ENCODE measurements at places on chromosomes 3 and 15. TPM values are rescaled to one million over a fixed set of nuclear protein-coding genes. Genes with fewer than 3 reads are reported as not detected.

CFAP100 gene
- total RNA-seq, result not detected

SSUH2 gene
- not detected for total RNA-seq

MITF gene
- 0.23 TPM for total RNA-seq

CAV3 gene
- total RNA-seq, result not detected

GOLGA8A gene
- 201 TPM for total RNA-seq

HRH1 gene
- not detected for total RNA-seq
